ENCODE measurements at places on chromosomes 4 and X.

- DNase-seq = no peak
These were observed 3.0 kb downstream of the RPL10 start for GRCh38 chrX:154401045-154401799.

GRCh38 chr4:182483685-182484084 lies 240.5 kb downstream of the TENM3 start:
- no peak for DNase-seq

GRCh38 chr4:76559236-76560071 lies 124.4 kb downstream of the SHROOM3 start:
- no peak for DNase-seq

DNA sequence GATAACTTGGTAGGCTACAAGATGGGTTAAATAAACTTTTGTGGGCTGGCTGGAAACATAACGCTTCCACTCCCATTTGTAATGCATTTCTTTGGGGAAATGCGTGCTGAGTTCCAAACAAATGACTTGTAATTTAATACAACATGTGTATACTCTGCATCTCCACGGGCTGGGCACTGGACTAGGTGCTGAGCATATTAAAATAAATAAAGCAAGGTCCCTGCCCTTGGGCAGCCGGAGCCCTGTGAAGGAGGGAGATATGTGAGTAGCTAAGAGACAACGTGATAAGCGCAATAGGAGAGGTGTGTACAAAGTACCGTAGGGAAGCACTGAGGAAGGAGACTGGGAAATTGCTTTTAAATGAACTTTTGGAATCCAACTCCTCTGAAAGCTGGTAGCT lies 147.2 kb upstream of the RBPJ start:
- DNase-seq = no peak

GRCh38 chr4:76215077-76215476 lies 1.5 kb upstream of the SCARB2 start:
- no peak for DNase-seq

DNA sequence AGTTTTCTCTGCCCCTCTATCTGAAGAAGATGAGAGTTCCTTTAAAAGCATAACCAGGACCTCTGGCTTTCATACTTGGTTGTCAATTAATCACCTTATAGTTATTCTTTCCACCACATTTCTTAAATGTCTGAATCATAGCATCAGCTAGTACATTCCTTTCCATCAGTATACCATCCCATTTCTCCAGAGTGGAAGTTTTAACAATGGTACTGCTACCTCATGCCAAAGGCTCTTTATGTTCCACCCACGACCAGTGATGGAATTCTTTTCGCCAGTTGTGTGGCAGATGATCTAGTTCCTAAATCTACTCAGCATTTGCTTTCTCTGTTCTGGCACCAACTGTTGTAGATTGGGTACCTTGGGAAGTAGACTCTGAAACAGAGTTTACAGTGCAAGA lies 379.8 kb downstream of the ZNF674 start:
- DNase-seq = no peak

- no peak for DNase-seq
These were observed 624.3 kb downstream of the ADGRL3 start for GRCh38 chr4:61824454-61824853.

DNA sequence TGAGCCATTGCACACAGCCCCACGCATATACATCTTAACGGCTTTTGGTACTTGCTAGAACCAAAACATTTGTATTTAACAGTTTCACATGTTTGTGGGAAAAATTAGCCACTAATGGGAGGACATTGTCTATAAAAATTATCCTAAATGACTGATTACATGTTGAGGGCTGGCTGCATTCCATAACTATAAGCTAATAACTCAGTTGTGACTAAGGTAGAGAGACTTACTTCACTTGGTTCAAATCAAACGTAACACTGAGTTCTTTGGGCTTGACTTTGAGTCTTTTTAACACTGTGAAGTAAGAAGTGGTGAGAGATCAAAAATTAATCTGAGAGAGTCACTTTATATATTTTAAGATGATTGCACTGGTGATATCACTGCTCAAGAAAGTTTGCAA lies 47.9 kb upstream of the PGRMC2 start:
- DNase-seq = no peak

DNA sequence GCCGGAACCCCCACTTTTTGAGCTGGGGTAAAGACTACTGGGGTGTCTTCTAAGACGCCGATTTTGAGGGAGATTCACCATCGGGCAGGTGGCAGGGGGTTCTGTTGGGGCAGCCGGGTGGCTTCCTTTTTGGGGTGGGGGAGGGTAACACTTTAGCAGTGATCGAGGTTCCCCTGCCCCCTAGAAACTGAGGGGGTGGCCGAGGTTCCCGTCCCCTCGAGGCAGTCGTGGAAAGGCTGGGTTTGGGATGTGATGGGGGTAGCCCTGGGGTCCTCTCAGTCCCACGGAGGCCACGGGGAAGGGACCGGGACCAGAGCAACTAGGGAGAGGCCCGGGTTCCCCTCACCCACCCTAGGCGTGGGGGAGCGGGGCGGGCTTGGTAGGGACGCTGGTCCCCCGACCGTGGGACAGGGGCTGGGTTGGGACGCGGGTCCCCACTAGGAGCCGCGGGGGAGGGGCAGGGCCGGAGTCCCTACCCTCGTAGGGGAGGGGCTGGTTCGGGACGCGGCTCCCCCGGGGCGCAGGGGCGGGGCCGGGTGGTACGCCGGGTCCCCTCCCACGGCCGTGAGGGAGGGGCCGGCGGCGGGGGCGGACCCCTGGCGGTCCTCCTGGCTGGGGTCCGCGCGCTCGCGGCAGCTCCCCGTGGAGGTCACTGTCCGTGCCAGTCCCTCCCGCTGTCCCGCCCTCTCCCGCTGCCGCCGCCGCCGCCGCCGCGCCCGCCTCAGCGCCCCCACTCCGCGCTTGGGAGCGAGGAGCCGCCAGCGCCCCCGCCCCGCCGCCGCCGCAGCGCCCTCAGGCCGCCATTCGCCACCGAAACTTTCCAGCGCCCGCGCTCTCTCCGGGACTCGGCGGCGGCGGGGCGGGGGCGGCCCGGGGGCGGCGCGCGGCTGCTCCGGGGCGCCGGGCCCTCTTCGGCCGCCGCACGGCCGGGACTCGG lies at the start of gene TBL1X:
Gene TBL1X, plus strand, starts transcription at position 624 of the 937 bp plus-strand sequence. CDS start 188,529 bp downstream, outside the sequence.
- DNase-seq = no peak

DNA sequence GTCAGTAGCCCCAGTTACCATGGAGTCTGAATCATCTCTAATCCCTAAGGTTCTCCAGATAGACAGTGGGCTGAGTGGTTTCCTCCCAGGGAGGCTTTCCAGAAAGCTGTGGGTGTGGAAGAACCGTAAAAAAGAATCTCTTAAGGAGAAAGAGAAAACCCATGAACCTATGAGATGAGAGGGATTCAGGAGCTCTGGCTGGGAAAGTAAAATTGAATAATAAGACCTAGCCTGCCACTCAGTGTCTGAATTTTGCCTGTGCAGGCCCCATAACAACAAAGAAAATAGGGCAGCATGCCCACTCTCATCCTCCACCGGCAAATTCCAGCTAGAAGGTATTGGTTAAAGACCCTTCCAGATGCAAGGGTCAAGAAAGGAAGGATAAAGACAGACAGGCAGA lies 16.9 kb downstream of the AWAT2 start:
- no peak for DNase-seq

DNA sequence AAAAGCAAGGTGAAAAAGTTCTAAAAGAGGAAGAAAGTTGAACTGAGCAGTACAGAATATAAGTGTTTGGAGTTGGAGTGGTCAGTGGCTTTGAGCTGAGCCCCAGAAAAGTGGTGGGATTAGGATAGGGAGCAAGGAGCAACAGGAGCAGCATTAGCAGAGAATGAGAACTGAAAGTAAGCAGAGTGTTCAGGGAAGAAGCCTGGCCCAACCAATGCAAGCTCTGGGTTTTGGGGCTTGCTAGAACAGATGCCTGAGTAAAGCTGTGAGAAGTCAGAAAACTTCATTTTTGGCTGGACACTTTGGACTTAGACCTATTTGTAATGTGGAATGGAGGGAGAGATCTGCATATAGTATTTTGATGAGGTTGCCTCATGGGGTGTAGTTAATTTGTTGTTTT lies 17.8 kb downstream of the JADE1 start:
- no peak for DNase-seq

All from NCI-H187 (cell line).